Stimulated activated CD4-positive, alpha-beta T cell treated with anti-CD3 and anti-CD28 coated beads, Interleukin-12 subunit alpha, Interleukin-12 subunit beta, amount 100 ng/mL, for 24 hours (primary cell): ENCODE measurements at places on chromosomes 3 and 15.

- DNase-seq = no peak
Measured at GRCh38 chr15:77596821-77597803, 35.6 kb downstream of the LINGO1 start.

DNA sequence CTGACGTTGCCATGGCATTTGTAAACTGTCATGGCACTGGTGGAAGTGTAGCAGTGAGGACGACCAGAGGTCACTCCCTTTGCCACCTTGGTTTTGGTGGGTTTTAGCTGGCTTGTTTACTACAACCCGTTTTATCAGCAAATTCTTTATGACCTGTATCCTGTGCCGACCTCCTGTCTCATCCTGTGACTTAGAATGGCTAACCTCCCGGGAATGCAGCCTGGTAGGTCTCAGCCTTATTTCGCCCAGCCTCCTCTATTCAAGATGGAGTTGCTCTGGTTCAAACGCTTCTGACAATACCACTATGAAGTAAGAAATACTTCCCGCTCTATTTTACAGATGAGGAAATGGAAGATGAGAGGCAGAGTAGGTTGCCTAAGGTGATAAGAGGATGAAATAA, 16.6 kb downstream of the PAQR9 start:
- no peak for DNase-seq

- DNase-seq = no peak
Measured at GRCh38 chr3:193757457-193757856, 164.4 kb downstream of the OPA1 start.

- no peak for DNase-seq
Measured at GRCh38 chr3:101665851-101666250, 11.1 kb downstream of the ZBTB11 start.

DNA sequence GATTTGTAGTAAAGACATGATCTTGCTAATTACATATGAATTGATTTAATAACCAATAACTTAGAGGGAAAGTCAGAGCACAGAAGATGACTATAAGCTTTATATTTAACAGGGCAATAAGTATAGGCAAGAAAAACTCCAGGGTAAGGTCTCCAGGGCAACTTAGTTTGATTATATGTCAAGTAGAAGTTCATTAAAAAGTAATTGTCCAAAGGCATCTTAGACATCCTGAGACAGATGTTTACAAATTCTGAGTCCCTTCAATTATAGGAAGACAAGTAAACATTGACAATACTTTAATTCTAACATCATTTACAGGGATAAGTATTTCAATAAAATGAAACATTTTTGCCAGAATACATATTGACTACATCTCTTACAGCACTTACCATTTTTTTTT, 416.0 kb downstream of the RAP2B start:
- DNase-seq = no peak

GRCh38 chr15:39099524-39099923, 481.4 kb upstream of the THBS1 start:
- no peak for DNase-seq

GRCh38 chr3:36738702-36739101, 25.7 kb downstream of the DCLK3 start:
- DNase-seq = no peak

- no peak for DNase-seq
Measured at GRCh38 chr3:72157748-72158638, 373.0 kb upstream of the PROK2 start.

- no peak for DNase-seq
Measured at GRCh38 chr3:172846103-172846561, 95.6 kb downstream of the ECT2 start.

DNA sequence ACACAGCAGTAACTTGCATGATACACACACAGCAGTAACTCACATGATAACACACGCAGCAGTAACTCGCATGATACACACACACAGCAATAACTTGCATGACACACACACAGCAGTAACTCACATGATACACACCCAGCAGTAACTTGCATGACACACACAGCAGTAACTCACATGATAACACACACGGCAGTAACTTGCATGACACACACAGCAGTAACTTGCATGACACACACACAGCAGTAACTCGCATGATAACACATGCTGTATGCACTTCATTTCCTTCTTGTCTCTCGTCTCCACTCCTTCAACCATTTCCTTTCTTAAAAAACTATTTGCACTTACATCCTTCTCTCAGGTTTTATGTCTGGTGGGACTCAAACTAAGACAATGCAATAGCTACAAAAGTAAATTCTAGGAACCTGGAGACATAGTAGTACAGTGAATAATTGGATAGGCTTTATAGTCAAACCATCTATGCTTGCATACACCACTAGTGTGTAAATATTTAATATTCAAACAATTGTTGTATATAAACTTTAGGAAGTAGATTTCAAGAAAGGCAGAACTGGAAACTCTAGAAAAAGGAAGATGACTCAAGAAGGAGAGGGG, 130.8 kb downstream of the UACA start:
- DNase-seq = no peak

GRCh38 chr3:132730891-132731580, 8.8 kb upstream of the NPHP3 start:
- no peak for DNase-seq

GRCh38 chr15:68934341-68934740, 4.0 kb downstream of the SPESP1 start:
- no peak for DNase-seq

- no peak for DNase-seq
Measured at GRCh38 chr3:9476935-9477334, 76.7 kb downstream of the LHFPL4 start.

DNA sequence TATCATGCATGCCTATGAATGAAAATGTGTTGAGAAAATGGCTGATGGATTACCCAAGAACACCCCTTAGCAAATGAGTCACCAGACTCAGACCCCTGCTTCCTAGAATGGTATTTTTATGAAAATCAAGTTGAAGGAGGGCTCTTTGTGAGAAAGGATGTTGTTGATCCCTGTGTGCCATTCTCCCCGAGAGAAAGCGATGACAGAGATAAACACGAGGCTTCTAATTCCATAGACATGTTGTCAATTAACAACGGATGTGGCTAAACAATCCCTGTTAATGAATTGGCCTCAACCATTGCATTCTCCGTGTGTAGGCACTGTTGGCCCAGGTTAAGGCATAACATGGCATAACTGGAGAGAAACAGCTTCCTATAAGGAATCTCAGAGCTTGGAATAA, 5.8 kb upstream of the OXTR start:
- no peak for DNase-seq

GRCh38 chr3:62233065-62233464, 140.3 kb downstream of the FEZF2 start:
- DNase-seq = no peak

DNA sequence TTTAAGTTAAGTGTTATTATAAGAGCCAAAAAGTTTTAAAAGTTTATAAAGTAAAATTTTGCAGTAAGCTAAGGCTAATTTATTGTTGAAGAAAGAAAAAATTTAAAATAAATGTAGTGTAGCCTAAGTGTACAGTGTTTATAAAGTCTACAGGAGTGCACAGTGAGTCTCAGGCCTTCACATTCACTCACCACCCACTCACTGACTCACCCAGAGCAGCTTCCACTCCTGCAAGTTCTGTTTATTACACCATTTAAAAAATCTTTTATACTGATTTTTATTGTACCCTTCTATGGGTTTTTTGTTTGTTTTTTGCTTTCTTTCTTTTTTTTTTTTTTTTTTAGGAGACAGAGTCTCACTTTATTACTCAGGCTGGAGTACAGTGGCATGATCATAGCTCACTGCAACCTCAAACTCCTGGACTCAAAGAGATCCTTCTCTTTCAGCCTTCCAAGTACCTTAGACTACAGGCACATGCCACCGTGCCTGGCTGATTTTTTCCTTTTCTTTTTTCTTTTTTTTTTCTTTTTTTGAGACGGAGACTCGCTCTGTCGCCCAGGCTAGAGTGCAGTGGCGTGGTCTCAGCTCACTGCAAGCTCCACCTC, 25.9 kb downstream of the CSTA start:
- no peak for DNase-seq

DNA sequence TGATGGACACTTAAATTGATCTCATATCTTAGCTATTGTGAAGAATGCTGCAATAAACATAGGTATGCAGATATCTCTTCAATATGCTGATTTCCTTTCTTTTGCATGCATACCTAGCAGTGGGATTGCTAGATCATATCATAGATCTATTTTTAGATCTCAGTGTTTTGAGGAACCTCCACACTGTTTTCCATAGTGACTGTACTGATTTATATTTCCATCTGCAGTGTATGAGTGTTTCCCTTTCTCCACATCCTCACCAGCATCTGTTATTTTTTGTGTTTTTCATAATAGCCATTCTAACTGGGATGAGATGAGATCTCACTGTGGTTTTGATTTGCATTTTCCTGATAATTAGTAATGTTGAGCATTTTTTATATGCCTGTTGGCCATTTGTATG, 17.1 kb upstream of the RASA2 start:
- DNase-seq = no peak

GRCh38 chr3:177828208-177828565, 630.9 kb upstream of the TBL1XR1 start:
- no peak for DNase-seq

DNA sequence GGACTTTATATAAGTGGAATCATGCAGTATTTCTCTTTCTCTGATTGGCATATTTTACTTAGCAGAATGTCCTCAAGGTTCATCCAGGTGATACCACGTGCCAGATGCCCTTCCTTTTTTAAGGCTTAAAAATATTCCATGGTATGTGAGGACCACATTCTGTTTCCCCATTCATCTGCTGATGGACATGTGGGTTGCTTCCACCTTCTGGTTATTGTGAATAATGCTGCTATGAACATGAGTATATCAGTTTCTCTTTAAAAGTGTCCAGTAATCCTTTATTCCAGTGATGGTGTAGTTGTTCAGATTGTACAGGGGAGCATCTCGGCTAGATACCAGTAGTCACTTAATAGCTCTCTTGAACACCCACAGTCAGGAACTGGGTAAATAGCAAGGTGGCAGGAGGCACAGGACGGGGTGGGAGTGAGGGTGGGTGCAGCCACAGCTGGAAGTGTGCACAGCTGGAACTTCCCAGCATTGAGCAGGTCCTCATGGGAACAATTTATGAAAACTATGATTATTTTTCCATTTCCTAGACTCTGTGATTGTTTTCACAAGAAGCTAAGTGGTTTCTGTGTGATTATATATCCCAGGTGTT, 50.3 kb upstream of the ATG7 start:
- DNase-seq = no peak

DNA sequence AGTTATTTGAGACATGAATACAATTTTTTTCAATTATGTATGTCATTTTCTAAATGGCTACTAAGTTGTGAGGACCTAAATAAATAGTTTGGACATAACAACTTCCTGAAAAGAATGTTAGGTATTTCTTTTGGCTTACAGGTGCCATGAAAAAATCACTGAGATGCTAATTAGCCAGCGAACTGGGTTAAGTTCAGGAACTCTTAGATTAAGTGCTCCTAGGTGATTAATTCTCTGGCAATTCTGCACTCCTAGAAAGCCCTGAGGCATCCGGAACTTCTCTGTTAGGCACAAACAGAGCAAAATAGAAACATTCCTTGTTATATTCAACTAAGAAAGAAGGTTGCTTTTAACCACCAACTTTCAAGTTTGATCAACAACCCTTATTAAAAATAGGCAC, 192.3 kb downstream of the STAG1 start:
- no peak for DNase-seq
